ENCODE measurements at places on chromosomes 7 and 10. TPM values are rescaled to one million over a fixed set of nuclear protein-coding genes. Genes with fewer than 3 reads are reported as not detected.

Gene GLI3
- 67.1 TPM for total RNA-seq

Gene PALD1
- total RNA-seq, result 10.5 TPM

Gene UBE2D1
- 16.4 TPM for total RNA-seq

Gene C10orf90
- total RNA-seq, result not detected

Gene LEP
- not detected for total RNA-seq

Gene EVX1
- not detected for total RNA-seq

Gene COA1
- total RNA-seq, result 51.8 TPM

Gene OR2A1
- 0.25 TPM for total RNA-seq

Gene MUC12
- total RNA-seq, result 0.92 TPM

Gene RPEL1
- not detected for total RNA-seq

Gene BLNK
- total RNA-seq, result 1.4 TPM

Gene HOXA10
- total RNA-seq, result not detected

Gene PRF1
- total RNA-seq, result 1.9 TPM

Gene ACSM6
- 0.13 TPM for total RNA-seq

Gene ZNF488
- total RNA-seq, result 0.20 TPM

Gene ATAD1
- 44.3 TPM for total RNA-seq

Gene ABCC2
- total RNA-seq, result 1.4 TPM

Gene PLEKHS1
- 0.13 TPM for total RNA-seq

GRCh38 chr7:66157060-66157459, 42.4 kb downstream of the CRCP start:
- no peaks in the 10 kb centered on the region for H3K27me3 ChIP-seq
- DNase-seq, result no peak
- peaks cover 11% of the 10 kb centered on the region for H3K4me1 ChIP-seq
- no peaks in the 10 kb centered on the region for H3K36me3 ChIP-seq

GRCh38 chr10:35728341-35728740, 86.2 kb upstream of the FZD8 start:
- DNase-seq, result no peak
- no peak overlapping the region for H3K4me3 ChIP-seq
- H3K27me3 ChIP-seq, result no peaks in the 10 kb centered on the region
- H3K4me1 ChIP-seq, result no peaks in the 10 kb centered on the region

DNA sequence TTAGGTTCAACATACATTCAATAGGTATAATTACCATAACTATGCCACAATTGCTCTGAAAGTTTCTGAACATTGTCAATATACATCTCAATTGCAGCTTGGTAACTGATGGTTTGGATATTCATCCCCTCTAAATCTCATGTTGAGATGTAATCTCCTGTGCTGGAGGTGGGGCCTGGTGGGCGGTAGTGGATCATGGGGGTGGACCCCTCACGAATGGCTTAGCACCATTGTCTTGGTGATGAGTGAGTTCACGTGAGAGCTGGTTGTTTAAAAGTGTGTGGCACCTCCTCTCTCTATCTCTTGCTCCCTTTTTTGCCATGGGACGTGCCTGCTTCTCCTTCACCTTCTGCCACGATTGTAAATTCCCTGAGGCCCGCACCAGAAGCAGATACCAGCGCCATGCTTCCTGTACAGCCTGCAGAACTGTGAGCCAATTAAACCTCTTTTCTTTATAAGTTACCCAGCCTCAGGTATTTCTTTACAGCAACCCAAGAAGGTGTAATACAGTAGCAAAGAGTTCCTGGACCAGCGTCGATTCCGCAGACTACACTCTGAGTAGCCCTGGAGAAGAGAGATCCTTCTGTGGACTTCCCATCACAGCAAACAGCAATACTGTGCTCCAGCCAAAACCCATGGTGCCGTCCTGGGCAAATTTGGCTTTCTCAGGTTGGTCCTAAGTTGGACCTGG, 83.8 kb upstream of the GRB10 start:
- no peak overlapping the region for H3K4me3 ChIP-seq
- H3K4me1 ChIP-seq, result no peaks in the 10 kb centered on the region
- no peaks in the 10 kb centered on the region for H3K36me3 ChIP-seq
- H3K27ac ChIP-seq, result no peak overlapping the region
- H3K27me3 ChIP-seq, result no peaks in the 10 kb centered on the region

- no peaks in the 10 kb centered on the region for H3K27me3 ChIP-seq
- no peak overlapping the region for H3K27ac ChIP-seq
- H3K36me3 ChIP-seq, result no peaks in the 10 kb centered on the region
Observed at GRCh38 chr7:11141541-11141940, 167.9 kb downstream of the PHF14 start.

- peaks cover 8% of the 10 kb centered on the region for H3K4me1 ChIP-seq
- no peaks in the 10 kb centered on the region for H3K27me3 ChIP-seq
- no peaks in the 10 kb centered on the region for H3K36me3 ChIP-seq
- H3K4me3 ChIP-seq, result peak within 1 kb of the TSS; percentile 42
Observed at GRCh38 chr10:11742009-11742778, at the start of gene ECHDC3. Gene ECHDC3 (plus strand): TSS chr10:11742382. CDS start chr10:11742577, 195 bp downstream.

GRCh38 chr7:116139007-116139406, 71.3 kb upstream of the TES start:
- no peaks in the 10 kb centered on the region for H3K27me3 ChIP-seq
- DNase-seq, result no peak
- no peak overlapping the region for H3K4me3 ChIP-seq
- H3K36me3 ChIP-seq, result no peaks in the 10 kb centered on the region
- H3K27ac ChIP-seq, result no peak overlapping the region

GRCh38 chr7:1603346-1604225, 33.8 kb upstream of the PSMG3 start:
- DNase-seq, result no peak
- no peak overlapping the region for H3K27ac ChIP-seq
- no peaks in the 10 kb centered on the region for H3K4me1 ChIP-seq
- H3K36me3 ChIP-seq, result no peaks in the 10 kb centered on the region

DNA sequence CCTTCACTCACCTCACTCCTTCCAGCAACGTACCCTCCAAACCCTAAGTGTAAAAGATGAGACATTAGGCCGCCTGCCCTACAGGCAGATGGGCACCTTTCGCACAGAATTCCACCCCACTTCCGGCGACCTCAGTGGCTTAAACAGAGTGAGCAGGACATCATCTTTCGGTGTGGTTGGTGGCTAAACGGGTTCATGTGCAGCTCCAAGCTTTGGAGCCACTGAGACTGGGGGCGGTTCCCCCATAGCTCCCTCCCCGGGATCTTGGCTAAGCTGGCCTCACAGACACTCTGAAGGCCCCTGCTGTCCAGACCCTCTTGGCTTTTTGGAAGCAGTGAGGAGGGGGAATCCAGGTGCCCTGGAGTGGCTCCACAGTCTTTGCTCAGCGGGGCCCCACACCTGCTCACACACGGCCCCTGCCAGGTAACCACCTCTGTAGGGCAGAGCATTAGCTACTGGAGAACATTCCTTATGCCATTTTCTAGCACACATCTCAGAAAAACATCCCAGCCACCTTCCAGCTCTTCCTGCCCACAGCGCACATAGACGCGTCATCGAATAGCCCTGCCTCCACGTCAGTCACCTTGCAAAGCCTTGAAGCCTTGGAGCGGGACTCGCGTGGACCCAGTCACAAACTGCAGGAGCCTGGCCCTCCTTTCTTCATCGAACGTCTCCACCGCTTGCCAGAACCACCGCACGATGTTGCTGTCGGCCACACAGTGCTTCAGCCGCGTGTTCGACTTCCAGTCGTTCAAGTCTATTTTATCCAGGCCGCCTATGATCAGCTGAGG, 108.8 kb downstream of the SMURF1 start:
- H3K27ac ChIP-seq, result no peak overlapping the region
- H3K4me3 ChIP-seq, result no peak overlapping the region
- no peaks in the 10 kb centered on the region for H3K27me3 ChIP-seq
- no peaks in the 10 kb centered on the region for H3K36me3 ChIP-seq
- DNase-seq, result no peak

- H3K27me3 ChIP-seq, result no peaks in the 10 kb centered on the region
- H3K4me3 ChIP-seq, result no peak overlapping the region
- no peaks in the 10 kb centered on the region for H3K36me3 ChIP-seq
- DNase-seq, result no peak
- H3K27ac ChIP-seq, result no peak overlapping the region
- peaks cover 1% of the 10 kb centered on the region for H3K4me1 ChIP-seq
Observed at GRCh38 chr7:73869011-73869798, 8.2 kb downstream of the TMEM270 start.

DNA sequence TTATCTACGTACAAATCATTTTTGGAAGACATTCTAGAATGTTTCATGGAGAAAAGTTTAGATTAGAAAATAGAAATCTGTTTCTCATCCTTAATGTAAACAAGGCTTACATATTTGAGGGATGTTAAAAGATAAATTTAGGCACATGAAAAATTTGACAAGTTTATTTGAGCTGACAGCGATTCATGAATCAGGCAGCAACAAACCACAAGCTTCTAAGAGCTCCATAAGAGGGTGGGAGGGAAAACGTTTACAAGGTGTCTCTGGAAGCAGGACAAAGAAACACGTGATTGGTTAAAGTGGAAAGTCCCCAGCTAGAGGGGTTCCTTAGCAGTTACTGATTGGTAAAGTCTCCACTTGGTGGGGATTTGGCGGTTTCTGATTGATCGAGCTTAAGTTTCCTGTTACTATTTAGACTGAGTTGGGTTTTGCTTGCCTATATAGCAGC, 228.9 kb upstream of the PITRM1 start:
- H3K4me3 ChIP-seq, result no peak overlapping the region
- H3K36me3 ChIP-seq, result no peaks in the 10 kb centered on the region

DNA sequence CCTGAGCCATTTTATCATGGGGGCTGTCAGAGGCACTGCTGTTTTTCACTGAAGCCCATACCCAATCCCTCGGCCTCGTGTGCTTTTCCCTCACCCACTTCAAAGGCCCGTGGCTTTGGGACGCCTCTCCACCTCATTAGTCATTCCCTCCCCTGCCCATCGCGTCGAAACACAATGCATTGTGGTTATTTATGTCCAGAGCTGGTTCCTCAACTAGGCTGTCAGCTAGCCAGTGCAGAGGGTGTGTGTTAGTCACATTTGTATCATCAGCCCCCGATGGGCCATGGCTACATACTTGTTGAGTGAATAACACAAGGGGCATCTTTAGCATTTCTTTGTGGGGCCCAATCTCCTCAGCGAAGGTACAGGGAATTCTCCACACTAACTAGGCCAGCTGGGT, 3.8 kb upstream of the CRCP start:
- H3K27ac ChIP-seq, result no peak overlapping the region
- no peak for DNase-seq
- H3K36me3 ChIP-seq, result no peaks in the 10 kb centered on the region
- no peaks in the 10 kb centered on the region for H3K27me3 ChIP-seq

DNA sequence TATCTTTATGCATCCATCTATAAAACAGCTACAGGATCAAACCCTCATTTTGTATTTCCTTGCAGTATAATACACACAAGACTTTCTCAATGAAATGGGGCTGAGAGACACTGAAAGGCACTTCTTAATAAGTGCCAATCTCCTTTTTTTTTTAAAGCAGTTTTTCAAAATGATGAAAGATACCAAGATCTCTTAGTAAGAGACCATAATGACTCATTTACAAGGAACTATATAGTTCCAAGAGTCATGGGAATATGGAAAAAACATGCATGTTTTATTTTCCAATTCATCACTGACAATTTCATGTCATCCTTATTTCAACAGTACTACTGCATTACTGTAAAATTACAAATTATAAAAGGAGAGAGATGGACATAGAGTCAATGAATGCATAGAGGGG, 973.7 kb downstream of the GATA3 start:
- DNase-seq, result no peak
- no peaks in the 10 kb centered on the region for H3K36me3 ChIP-seq
- H3K27me3 ChIP-seq, result no peaks in the 10 kb centered on the region
- H3K27ac ChIP-seq, result no peak overlapping the region
- no peak overlapping the region for H3K4me3 ChIP-seq
- no peaks in the 10 kb centered on the region for H3K4me1 ChIP-seq

DNA sequence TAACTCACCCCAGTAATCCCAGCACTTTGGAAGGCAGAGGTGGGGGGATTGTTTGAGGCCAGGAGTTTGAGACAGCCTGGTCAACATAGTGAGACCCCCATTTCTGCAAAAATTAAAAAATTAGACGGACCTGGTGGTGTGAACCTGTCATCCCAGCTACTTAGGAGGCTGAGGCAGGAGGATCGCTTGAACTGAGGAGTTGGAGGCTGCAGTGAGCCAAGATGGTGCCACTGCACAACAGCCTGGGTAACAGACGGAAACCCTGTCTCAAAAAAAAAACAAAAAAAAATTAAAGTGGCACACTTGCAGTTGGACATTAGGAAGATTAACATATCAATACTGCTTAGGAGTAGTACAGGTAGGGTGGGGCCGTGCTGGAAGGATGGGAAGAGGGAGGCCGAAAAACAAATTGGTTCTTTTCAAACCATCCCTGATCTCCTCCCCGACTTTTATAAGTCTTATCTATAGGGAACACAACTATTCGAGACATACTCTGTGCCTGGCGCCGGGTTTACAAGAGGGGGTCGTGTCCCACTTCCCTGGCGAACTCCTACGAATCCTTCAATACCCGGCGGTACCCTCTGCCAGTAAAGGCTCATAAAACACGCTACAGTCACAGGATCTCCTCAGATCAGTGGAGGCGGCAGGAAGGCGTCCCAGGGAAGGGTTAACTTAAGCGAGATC, 628 bp downstream of the TAF6 start:
- DNase-seq, result no peak
- H3K4me3 ChIP-seq, result peak overlapping the region; percentile 86

- H3K4me3 ChIP-seq, result no peak overlapping the region
- no peaks in the 10 kb centered on the region for H3K36me3 ChIP-seq
- no peak overlapping the region for H3K27ac ChIP-seq
- peaks cover 2% of the 10 kb centered on the region for H3K4me1 ChIP-seq
- no peaks in the 10 kb centered on the region for H3K27me3 ChIP-seq
- DNase-seq, result no peak
Observed at GRCh38 chr10:63633677-63634487, 112.7 kb downstream of the REEP3 start.

- DNase-seq, result no peak
- no peaks in the 10 kb centered on the region for H3K4me1 ChIP-seq
- H3K27me3 ChIP-seq, result no peaks in the 10 kb centered on the region
- no peak overlapping the region for H3K27ac ChIP-seq
- no peaks in the 10 kb centered on the region for H3K36me3 ChIP-seq
Observed at GRCh38 chr7:125347269-125347668, 417.6 kb upstream of the POT1 start.

- H3K4me1 ChIP-seq, result no peaks in the 10 kb centered on the region
- no peak overlapping the region for H3K4me3 ChIP-seq
- no peaks in the 10 kb centered on the region for H3K27me3 ChIP-seq
Observed at GRCh38 chr10:26573674-26574073, 123.8 kb upstream of the PDSS1 start.

- H3K27ac ChIP-seq, result no peak overlapping the region
- DNase-seq, result no peak
- H3K4me1 ChIP-seq, result no peaks in the 10 kb centered on the region
- H3K27me3 ChIP-seq, result no peaks in the 10 kb centered on the region
Observed at GRCh38 chr10:23384364-23384763, 39.8 kb upstream of the C10orf67 start.

DNA sequence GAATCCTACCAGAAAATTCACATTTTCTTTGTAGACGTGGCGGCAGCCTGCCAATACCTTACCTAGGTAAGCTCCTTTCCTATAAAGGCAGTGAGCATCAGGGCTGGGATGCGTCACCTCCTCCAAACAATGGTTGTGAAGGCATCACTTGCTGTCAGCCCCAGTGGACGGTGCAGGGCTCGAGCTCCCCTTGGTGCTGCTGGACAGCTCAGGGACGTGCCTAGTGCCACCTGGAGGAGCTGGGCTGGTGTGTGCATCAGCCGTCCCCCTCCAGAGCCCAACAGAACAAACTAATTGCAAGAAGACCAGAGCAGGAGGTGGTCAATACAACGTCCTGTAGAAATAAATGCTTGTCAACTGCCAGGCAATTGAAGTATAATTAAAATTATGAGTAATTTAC, 517.5 kb upstream of the FOXK1 start:
- H3K27me3 ChIP-seq, result no peaks in the 10 kb centered on the region
- no peaks in the 10 kb centered on the region for H3K4me1 ChIP-seq
- H3K27ac ChIP-seq, result no peak overlapping the region
- DNase-seq, result no peak
- H3K36me3 ChIP-seq, result no peaks in the 10 kb centered on the region
- H3K4me3 ChIP-seq, result no peak overlapping the region

Data from ovary (tissue), 10 donors.